ENCODE measurements at places on chromosomes 13 and 19.

DNA sequence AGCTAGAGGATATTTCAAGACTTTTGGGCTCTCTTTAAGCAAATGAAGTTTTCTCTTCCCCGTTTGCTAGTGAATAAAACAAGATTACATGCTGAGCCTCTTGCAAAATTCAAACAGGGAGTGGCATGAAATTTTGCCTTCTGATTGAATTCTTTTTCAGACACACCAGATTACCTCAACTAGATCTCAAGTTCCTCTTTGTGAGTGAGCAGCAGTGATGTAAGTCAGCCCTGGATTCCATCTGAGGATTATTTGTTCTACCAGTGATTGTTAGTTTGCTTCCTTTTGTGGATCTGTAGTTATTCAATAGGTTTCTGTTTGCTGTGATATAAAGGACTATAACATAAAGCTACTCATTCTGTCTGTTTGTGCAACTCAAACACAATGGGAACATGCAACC is 407.7 kb downstream of the LMO7 start:
- DNase-seq, result no peak

GRCh38 chr13:22561581-22561980 is 619.2 kb upstream of the SGCG start:
- DNase-seq, result no peak

DNA sequence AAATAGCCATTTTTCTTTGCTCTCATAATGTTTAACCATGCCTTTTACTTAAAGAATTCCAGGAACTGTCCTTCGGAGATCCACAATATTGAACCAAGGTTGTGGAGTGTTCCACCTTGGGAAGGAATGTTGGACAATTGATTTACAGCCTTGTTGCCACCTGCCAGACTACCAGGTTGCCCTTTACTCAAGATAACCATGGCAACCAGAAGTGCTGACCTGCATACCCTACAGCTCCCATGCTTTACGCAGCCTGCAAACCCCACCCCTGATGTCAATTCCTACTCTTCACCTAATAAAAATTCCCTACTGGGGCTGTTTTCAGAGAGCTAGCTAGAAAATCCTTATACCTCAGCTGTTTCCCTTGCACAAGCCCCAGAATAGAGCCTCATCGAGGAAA is 151.0 kb upstream of the RXFP2 start:
- DNase-seq, result no peak

DNA sequence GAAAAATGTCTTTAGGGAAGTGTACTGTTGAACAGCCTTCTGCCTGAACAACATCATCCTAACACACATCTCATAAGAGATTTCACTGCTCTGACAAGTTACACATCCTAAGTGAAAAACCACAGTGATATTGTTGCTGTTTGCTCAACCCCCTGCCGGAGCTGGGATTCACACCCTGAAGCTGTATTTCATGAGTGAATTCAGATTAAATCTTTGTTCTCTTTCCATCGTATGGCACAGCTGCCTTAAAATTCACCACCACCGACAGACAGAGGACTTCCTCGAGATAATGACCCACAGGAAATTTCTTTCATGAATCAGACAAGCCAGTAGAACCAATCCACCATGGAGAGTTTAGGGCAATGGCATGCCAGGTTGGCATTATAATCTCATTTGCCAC is 280.8 kb downstream of the DCT start:
- DNase-seq, result no peak
